ENCODE measurements at places on chromosomes 11 and 22.
A peak's percentile ranks its signal among the peaks of the same experiment; 100 is the strongest.

DNA sequence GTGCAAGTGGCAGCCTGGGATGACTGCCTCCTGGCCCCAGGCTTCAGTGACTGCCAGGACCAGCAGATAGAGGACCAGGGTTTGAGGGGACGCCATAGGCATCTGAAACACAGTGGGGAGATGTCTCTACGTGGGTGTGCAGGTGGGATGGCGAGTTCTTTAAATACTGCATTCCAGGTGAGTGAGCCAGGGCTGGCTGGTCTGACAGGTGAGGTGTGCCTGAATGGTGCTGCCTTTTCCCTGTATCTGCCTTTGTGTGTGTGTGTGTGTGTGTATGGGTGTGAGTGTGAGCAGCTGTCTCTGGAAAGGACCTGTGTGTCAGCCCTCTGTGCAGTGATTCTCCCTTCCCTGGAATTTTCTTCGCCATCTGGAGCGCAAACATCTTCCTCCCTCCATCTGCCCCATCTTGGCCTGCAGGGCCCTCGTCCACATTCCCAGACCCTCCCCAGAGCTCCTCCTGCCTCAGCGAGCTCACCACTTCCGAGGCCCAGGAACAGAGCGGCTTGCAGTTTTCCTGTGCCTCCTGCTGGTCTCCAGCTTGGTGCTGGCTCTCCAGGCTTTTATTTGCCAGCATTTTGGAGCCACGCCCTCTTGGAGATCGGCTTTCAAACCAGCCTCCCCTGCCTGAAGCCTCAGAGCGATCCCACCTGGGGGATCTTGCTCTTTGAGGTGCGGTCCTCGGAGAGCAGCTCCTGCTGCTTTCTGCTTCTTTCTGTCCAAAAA, at the start of gene GPHA2:
Gene GPHA2, minus strand, starts transcription at position 535 of the 723 bp plus-strand sequence. Its CDS starts 433 bp downstream, at position 102.
- DNase-seq: no peak

DNA sequence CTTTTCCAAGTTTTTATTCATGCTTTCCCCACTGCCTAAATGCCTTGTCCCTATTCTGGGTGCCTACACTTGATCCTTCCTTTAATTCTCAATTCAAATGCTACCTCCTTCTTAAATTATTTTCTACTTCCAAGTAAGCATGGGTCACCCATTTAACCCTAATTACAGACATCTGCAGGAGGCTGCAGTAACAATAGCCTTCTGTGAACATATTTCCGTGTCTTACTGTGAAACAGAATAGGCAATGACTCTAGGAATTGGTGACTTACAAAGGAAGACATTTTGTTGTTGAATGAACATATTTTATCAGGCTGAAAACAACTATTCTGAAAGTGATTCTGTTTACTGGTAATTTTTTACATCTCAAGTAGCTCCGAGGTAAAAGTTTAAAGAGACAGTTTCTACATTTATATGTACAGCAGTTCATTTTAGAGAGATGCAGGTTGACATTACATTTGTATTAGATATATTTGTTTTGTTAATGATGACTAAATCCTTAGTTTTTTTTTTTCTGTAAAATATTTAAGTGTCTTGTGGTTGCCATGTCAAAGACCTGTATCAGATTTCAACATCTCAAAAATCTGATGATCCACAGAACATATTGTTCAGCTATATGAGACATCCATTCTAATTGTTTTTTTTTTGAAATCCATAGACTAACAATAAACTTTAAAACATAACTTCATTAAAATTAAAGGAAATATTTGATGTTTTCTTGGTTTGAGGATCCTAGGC, 316.8 kb downstream of the CASP12 start:
- DNase-seq: no peak

GRCh38 chr22:29265305-29265704, 2.5 kb downstream of the RHBDD3 start:
- no peak for DNase-seq

- DNase-seq: peak; percentile 24
Observed at GRCh38 chr11:13486926-13487660, 8.7 kb downstream of the PTH start.

DNA sequence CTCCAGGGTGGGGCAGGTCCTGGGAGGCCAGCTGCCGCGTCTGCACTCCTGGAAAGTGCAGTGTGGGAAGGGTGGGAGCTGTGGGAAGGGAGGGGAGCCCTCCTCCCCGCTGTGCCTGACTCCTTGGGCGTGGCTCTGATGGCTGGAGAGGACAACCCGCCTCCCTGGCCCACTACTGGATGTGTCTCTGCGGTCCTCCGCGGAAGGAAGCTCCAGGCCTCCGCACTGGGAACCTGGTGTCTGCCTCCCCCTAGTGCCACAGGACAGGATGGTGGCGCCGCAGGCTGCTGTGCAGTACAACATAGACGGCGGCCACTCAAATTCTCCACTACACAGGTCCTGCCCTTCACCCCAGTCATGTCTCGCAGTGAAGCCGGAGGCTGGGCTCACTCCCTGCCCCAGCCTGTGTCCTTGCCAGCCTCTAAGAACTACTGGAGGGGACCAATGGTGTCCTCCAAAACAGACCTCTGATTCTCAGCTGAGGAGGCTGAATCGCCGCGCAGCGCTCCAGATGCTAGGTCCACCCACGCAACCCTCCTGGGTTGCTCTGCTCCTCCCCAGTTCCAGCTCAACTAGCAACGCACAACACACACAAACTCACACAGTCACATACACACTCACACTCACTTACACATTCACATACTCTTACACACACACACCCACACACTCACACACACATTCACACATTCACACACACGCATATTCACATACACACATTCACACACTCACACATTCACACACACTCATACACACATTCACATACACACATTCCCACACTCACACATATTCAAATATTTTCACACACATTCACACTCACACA, 12.4 kb upstream of the DSCAML1 start:
- DNase-seq: no peak

GRCh38 chr11:12259956-12260355, 117.4 kb upstream of the PARVA start:
- DNase-seq: no peak

DNA sequence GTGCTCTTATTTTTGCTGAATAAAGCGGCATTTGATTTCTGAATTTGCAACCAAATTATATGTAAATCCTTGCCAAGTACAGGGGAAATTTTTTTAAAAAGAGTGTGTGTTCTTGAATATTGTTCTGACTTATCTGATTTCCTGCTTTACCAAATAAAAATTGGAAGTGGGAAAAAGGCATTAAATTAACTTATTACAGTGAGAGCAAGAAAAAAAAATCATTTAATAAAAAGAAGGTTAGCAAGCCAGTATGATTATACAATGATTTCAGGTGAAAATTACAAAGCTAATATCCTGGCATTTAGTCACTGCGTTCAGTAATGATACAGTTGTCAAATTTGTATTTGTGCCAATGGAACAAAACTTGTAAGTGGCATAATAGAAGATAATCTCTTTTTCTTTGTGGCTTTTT, 82.1 kb upstream of the PPARA start:
- DNase-seq: no peak

GRCh38 chr11:99268886-99269285, 248.1 kb downstream of the CNTN5 start:
- no peak for DNase-seq

- DNase-seq: no peak
Observed at GRCh38 chr11:17683377-17684161, 35.8 kb upstream of the MYOD1 start.

DNA sequence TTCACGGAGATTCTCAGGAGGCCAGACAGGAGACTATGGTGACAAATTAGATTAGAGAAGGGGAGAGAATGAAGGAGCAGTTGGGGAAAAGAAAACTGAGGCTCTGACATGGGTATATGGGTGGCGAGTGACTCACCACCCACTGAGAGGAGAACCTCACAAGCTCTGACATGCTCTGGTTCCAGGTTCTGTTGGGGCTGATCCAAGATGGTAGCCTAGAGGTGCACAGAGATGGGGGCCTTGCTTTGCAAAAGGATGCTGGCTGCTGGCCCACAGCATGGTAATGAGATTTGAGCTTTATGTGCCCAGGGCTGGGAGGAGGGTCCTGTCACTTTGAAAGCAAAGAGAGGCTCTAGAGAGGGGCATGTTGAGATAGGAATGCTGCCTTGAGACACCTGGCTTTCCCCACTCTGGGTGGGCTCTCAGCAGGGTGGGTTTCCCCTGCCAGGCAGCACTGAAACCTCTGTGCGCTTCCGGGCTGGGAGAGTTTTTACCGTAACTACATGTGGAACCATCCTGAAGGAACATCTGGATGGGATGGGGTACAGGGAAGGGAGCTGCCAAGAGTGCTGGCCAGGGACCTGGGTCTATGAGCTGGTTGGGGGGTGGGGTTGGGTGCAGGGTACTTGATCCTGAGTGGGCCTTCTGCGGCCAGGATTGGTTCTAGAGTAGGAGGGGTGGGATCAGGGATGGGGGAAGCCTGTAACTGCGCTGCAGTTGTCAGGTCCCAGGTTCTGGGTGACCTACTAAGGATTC, 1.2 kb upstream of the GRK2 start:
- no peak for DNase-seq

DNA sequence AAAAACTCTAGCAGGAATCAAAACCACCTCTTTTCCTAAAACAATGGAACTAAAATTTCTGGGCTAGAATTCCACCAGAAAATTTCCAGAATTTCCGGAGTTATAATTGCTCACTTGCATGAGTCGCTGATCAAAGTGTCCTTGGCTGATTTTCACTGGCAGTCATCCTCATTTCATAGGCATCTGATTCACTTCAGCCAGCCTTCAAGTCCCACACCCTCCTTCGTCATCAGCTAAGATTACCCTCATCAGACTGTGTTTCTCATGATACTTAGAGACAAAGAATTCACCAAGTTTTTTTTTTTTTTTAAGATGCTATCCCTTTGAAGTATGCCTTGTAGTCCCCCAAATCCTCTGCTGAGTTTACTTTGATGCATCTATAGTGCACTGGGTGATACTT, 71.5 kb upstream of the RAB38 start:
- no peak for DNase-seq

DNA sequence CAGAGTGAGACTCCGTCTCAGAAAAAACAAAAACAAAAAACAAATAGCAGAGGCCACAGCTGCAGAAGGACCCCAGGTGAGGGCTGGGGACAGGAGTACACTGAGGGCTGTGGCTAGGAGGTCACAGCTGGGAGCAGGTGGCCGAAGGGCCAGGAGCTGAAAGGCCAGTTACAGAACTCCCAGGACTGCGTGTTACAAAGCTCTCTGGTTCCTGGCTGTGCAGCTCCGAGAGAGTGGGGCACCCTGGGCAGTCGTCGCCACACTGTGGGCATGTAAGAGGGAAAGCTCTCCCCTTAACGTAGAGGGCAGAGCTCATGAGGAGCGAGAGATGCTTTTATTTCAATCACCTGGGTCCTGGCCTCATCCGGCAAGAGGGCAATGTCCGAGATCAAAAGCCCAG, 10.1 kb upstream of the NCF4 start:
- no peak for DNase-seq

DNA sequence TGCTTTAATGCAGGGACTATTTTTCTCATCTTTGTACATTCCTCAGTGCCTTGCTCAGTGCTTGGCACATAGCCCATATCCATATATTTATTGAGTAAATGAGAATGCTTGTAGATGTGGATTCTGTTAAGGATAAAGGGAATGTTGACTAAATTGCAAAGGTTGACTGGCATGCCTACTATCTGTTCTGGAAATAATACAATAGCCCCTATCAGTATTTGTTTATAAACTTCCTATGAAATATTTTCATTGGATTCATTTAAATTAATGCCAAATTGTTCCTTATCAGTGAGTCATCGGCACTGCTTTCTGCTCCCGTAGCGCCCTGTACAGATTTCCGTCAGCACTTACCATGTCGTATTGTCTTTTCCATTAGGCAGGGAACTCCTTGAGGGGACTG, 8.0 kb downstream of the RNF121 start:
- DNase-seq: no peak

Measured in activated CD8-positive, alpha-beta memory T cell treated with anti-CD3 and anti-CD28 coated beads for 48 hours (primary cell).